ENCODE measurements at places on chromosomes 2 and 18.

DNA sequence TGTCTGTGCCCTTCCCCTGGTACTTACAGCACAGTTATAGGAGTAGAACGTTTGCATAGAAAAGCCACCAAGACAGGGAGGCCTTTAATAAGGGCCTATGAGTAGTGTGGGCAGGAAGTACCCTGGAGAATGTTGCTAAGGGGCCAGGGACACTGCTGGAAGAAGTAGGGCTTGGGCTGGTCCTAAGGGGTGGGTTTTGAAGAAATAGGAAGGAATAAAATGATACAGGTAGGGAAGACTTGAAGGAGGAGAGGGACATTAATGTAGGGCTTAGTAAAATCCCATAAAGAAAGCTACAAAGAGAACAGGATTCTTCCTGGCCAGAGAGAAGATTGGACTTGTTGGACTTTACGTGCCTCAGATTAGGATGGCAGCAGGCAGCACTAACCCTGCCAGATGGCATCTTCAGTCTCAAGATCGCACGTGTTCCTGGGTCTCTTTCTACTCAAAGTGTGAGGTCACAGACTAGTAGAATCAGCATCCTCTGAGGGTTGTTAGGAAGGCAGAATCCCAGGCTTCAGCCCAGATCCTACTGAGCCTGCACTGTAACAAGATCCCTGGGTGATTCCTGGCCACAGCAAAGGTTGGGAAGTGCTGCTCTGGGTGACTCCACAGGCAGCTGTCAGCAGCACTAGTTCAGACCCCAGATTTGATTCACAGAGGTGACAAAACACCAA is 39.2 kb downstream of the EPAS1 start:
- DNase-seq: no peak

DNA sequence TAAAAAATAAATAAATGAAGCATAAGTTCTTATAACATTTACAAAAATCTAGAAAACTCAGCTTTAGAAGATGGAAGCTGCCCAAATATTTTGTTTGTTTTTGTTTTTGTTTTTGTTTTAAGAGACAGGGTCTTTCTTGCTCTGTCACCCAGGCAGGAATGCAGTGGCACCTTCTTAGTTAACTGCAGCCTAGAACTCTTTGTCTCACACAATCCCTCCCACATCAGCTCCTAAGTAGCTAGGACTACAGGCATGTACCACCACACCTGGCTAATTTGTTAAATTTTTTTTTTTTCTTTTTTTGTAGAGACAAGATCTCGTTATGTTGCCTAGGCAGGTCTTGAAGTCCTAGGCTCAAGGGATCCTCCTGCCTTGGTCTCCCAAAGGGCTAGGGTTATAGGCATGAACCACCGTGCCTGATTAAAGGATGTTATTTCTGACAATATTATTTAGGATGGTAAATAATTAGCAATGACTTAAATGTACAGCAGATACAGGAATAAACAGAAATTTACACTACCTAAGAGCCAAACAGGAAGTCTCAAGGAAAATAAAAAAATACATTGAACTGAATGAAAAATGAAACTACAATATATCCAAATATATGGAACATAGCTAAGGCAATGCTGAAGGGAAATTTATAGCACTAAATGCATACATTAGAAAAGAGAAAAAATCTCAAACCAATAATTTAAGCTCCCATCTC is 17.2 kb downstream of the SESTD1 start:
- DNase-seq: no peak

DNA sequence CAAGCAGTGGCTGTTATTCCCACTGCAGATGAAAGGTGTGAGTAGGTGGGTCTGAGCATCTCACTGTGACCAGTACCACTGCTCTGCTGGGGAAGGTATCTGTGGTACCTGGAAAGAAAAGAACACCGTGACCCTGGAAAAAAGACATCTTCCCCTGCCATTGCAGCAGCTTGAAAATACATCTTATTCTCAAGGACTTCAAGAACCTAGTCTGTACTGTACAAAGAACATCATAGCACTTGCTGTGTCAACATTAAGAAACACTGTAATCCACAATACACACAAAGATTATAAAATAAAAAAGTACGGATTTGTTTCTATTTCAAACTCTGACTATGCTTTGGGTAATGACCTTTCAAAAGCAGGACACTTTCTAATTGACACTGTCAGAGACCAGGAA is 28.9 kb downstream of the C2orf76 start:
- no peak for DNase-seq

DNA sequence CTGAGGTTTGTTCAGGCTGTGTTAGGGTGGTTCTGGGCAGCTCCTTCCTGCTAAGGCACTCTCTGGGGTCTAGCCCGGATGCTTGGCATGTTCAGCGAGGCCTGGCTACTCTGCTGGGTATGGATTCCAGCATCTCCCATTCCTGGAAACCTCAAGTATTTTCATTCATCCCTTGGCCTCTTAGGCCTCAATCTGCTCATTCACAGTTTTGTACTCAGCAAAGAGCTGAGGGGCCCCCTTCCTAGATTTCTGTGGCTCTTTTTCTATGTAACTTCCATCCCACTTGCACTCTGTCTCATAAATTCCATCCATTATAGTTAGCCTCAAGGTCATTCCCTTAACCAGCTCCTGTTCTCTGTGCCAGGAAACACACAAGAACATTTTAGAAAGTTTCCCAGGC is 798.8 kb upstream of the HS6ST1 start:
- DNase-seq: no peak

DNA sequence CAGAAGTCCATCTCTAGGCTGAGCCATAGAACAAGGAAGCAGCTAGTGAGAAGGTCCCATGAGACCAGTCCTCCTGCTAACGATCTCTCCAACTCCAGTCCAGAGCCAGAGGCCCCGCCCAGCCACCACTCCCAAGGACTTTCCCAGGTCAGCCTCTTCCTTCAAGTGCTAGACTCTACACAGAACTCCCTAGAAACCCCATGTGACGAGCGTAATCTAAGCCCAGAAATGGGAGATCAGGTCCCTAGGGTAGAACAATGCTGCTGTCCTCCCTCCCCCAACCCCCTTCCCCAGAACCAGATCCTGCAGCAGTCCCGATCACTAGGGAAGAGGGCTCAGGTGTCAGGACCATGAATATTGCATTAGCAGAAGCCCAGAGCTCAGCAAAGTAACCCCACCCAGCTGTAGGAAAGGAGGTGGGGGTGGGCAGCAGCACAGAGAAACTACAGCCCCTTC is 6.9 kb downstream of the DCTN1 start:
- peak; percentile 68 for DNase-seq

DNA sequence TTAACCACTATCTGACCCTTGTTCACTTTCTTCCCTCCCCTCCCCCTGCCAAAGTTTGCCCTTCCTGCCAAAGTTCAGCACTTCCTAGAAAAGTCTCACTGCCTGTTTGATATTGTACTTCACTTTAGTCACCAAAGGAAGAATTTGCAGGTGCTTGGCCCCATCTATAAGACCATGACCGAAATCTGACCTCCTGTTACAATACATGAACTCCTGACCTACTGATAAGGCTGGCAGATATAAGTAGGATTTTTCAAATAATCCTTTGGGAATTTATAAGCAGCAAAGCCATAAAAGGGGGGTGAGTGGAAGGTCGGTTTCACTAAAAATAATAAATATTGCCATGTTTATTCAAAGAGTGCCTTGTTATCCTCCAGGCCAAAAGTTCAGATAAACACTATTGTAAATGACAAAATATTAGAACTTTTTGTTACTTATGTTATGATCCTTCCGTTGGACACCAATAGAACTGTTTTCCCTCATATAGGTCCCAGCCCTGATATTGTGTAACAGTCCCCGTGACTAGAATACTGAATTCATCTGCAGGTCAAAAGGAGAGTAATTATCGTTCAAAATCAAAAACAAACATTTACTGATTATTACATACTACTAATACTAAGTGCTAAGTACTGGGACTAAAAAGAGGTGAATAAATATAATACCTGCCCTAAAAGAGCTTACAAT is 277.6 kb downstream of the EXOC6B start:
- no peak for DNase-seq

- no peak for DNase-seq
Observed at GRCh38 chr18:10143596-10143995, 229.8 kb downstream of the VAPA start.

DNA sequence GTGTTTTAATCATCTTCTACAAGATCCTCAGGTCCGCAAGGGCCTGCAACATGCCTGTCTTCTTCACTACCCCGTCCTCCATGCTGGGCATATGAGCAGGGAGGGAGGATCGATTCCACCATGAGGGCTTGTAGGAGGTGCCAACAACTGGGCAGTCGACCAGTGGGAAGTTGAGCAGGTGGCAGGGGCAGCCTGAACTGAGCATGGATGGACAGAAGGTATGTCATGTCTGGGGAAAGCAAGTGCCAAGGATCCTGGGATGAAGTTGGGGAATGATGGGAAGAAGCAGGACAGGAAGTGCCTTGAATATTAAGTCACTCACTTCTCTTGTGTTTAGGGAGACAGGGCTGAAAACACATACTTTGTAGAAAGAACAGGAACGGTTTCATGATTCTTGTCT is 44.7 kb downstream of the CTIF start:
- no peak for DNase-seq

DNA sequence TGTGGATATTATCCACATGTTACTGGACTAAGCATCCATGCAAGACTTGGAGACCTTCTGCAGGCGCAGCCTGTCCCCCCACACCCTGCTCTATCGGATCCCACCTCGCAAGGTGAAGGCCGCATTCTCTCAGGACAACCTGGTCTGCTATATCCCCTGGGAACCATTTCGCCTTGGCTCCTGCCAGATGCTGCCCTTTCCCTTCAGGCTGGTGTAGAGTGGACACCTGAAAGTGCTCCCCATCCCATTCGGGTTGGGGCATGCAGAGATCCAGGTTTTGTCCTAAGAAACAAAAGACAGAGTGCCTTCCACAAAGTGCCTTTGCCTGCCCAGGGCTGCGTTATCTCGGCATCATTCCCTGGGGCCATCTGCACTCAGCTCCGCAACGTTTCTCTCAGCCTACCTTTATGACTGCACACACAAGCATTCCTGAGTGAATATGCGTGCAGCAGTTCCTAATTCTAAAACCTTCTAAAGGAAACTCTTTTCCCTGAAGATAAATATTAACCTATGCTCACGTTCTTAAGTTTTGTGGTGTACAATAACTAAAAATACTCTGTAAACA is 20.5 kb downstream of the FHL2 start:
- DNase-seq: no peak

DNA sequence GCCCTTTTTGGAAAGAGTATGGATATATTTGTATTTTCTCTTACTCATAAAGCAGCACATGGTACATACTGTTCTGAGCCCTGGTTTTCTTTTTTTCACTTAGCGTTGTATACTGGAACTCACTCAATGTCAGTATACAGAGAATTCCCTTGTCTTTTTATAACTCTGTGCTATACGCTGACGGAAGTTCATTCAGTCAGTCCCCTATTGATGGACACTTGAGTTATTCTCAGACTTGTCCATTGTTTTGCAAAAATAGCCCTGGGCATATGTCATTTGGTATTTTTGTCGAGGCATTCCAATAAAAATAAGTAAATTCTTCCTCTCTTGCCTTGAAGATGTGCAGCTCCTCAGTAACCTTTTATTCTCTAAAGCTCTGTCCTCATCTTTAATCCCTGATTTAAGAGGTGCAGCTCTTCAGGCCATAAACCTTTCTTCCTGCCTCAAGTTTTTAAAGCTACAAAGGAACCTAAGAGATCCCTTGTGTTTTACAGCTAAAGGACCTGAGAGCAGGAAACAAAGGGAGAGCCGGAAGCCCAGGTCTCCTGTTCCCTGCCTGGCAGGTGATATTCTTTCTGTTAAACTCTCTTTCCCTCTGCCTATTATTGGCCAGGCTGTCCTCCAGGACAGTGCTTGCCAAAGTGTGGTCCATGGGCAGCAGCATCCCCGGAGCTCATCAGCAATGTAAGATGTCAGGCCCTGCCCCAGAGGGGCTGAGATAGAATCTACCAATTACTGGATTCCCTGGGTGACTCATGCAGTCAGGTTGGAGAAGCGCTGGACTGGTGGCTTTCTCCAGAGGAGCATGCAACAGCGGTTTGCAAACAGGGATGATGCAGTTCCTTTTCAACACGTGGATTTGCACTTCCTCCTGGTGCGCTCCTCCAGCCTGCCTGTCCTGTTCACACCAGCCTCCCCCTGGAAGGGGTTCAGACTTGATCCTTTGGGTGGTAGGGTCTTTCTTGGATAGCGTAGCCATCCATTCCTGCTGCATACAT is 158.0 kb downstream of the NEDD4L start:
- DNase-seq: no peak

DNA sequence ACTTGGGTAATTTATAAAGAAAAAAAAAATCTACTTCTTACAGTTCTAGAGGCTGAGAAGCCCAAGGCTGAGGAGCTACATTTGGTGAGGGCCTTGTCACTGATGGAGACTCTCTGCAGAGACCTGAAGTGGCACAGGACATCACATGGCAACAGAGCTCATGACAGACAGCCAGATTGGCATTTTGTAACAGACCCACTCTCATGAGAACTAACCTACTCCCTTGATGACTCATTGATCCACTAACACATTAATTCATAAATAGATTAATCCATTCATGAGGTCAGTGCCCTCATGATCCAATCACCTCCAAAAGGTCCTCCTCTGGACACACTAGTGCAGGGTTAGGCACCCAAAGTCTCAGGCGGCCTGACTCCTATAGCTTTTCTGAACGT is 318.4 kb downstream of the GULP1 start:
- DNase-seq: no peak

DNA sequence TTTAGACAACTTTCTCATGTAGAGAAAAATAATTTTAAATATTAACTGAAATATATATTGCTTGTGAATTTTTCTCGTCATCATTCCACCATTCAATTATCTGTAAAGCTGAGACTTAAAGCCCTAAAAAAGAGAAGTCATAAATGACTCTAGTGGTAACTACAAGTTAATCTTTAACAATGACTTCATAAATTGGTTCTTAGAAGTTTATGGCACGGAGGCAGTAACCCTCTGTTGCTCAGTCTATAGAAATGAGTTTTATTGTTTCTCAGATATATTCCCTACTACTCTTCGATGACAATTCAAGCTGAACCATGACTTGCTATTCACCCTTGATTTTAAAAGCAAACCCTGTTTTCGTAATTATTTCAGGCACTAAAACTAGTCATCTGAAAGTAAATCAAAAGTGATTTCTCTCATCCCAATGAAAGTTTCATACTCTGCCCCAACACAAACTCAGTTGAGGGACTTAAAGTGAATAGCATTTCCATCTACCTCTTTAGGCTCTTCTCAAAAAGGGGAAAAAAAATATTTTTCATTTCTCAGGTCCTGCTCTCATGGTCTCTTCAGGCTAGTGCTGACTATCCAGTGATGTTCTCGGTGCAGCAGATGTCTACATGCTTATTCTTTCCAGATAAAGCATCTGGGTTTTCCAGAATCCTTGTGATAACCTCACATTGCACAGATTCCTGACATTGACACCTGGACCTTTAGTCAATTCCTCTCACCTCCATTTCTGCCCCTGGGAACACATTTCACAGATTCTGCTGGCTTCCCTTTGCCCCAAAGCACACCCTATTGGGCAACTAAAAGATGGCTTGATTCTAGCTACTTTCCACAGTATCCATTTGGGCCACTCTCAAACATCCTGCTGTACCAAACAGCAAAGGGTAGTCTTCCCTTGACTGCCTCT is 207.8 kb upstream of the LRATD1 start:
- DNase-seq: no peak

DNA sequence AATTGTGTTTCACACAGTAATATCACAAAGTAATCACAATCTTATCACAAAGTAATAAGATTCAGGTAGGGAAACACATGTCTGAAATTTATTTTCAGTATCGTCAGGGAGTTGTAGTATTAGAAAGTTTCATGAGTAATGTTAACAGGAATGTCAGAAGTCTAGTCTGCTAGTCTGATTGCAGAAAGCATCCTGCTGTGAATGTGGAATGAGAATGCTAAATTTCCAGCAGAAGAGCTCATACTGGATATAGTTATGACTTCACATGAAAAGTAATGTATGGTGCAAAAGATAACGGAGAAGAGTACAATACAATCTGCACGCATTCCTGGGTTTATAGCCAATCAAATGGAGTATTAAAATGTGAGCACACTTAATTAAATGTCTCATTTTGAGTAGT is 494.7 kb upstream of the SETBP1 start:
- no peak for DNase-seq
